T47D (cell line): ENCODE measurements at places on chromosomes 5 and 9.

DNA sequence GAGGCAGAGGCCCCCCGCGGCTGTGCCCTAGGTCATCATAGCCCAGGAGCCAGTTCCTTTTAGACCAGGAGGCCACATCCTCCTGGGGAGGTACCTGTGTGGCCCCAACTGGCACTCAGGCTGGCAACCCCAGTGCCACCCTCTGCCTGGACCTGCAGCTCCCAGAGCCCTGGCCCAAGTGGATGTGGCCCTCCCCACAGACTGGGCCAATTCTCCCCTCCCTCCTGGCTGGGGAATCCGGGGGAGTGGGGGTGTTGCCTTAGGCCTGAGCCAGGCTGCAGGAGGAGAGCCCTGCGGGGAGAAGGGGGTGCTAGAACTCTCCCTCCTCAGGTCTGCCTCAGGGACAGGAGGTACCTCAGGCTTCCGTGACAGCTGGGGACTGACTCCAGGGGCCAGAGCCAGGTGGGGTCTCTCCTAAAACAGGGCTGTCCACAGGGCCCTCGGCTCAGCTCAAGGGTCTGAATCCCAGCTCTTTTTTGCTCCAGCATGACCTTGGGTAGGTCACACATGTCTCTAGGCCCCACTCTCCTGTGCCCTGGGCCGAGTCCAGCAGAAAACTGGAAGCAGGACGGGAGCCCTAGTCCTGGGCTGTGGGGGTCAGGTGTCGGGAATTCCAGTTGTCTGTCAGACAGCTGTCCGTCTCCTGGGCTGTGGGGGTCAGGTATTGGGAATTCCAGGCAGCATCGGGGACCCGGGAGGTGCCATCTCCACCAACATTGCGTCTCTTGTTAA is 9.6 kb downstream of the DNLZ start:
- no peak for DNase-seq

GRCh38 chr5:2840372-2840915 is 89.0 kb upstream of the IRX2 start:
- peak; percentile 52 for DNase-seq

DNA sequence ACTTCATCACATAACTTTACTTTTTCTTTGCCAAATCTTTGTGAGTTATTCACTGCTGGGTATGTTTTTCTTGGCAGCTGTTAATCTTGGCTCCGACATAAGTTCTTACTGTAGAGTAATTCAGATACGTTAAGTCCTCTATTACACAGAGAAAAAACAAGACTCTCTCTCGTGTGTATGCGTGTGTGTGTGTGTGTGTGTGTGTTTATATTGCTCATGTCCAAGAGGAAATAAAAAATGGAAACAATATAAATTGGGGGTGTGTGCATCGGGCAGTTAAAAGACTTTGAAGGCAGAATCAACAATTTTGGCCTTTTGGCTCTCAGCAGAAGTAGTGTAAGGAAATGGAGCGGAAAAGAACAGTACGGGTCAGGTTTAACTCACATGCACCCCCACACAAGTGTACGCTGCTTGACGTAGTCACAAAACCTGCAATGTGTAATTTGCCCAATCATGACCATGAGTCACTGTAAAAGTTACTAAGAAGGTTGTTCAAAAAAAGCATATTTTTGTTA is 67.2 kb upstream of the IFNE start:
- no peak for DNase-seq

DNA sequence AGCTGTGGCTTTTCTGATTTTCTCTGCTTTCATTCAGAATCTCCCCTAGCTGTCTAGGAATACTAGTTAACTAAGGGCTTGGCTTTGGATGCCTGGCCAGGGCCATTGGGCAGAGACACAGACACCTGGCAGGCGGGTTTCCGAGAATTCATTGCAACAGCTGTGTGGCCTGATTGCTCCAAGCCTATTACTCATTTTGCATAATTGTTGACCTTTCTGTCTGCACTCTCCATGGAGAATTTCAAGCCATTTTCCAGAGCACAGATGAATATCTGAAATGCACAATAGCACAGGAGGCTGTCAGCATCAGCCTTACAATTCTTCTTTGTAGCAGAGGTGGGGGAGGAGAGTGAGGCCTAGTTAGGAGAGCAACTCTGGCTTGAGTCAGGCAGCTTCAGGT is 310.5 kb downstream of the DMAC1 start:
- DNase-seq, result no peak
